Chondrocyte (in vitro differentiated cells): ENCODE measurements at places on chromosomes 4 and X. TPM values are rescaled to one million over a fixed set of nuclear protein-coding genes. Genes with fewer than 3 reads are reported as not detected.

GRCh38 chr4:47194036-47194737 is 162.8 kb downstream of the GABRB1 start:
- no peak for DNase-seq

DNA sequence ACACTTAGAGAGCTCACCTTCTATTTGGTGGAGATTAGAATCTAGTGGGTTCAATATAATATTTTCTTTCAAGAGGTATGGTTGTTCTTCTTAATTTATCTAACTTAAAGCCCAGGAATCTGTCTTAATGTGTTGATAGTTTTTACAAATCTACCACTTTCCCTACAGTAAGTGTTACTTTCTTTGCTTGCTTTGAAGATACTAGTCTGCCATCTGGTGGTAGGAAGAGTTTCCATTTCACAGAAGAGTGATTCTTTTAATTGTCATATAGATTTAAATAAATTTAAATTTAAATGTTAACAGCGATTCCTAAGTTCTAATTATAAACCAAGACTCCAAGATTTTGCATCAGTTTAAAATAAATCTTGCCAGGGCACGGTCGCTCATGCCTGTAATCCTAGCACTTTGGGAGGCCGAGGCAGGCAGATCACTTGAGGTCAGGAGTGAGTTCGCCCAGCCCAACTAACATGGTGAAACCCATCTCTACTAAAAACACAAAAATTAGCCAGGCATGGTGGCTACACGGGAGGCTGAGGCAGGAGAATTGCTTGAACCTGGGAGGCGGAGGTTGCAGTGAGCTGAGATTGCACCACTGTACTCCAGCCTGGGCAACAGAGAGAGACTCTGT is 43.5 kb downstream of the NUDT9 start:
- no peak for DNase-seq

DNA sequence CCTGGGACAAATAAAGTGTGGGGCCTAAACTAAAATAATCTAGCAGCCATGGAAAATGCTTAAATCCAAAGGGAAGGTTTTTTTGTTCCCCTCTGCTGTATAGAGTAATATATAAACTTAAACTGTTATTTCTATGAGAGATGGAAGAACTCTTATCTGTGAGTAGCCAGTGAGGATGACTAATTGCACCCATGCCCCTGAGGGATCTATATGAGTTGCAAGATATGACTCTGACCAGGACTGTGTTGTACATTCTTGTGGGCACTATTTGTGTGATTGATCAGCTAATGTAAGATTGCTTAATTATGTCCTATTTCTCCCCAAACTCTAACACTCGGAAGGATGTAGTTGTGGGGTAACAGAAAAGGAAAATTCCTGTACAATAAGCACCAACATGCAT is 35.2 kb upstream of the AMBN start:
- no peak for DNase-seq

- DNase-seq, result no peak
These were observed 746.1 kb upstream of the EPHA5 start for GRCh38 chr4:66416425-66416824.

GUCY1A1 gene
- 29.4 to 33.9 TPM (median 30.9 TPM) in 3 replicates for total RNA-seq

ABCG2 gene
- 0.08 to 0.40 TPM (median 0.24 TPM) in 3 replicates for total RNA-seq

- DNase-seq, result no peak
These were observed 9.4 kb upstream of the ADH1B start for GRCh38 chr4:99330648-99331047.

GRCh38 chr4:149980941-149981340 is 97.3 kb upstream of the DCLK2 start:
- DNase-seq, result no peak

DNA sequence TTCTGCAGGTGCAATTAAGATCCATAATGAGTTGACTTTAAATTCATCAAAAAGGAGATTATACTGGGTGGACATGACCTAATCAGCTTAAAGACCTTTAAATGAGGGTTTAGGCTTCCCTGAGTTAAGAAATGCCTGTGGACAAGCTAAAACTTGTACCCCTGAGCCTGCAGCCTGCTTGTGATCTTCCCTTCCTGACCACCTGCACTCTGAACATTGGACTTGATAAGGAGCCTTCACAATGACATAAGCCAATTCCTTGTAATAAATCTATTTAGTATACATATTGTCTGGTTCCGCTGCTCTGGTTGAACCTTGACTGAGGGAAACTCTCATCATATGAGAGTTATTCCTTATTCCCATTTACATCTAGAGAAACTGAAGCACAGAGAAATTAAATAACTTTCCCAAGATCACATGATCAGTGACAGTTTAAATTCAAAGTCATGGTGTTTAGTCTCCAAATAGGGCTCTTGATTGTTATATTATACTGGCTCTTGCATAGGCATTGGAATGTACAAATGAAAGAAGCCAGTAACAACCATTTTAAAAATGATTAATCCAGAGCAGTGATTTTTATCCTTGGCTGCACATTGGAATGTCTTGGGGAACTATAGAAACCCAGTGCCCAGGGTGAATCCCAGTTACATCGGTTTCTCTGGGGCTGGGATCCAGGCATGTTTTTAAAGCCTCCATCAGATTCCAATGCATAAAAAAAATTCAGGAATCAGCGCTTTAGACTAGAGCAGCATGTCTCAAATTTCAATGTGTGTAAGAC is 136.1 kb downstream of the MSL3 start:
- no peak for DNase-seq

CFAP299 gene
- total RNA-seq, result 0.52 TPM in 1 of 3 replicates, not detected in the others

- no peak for DNase-seq
These were observed 44.9 kb upstream of the PRSS48 start for GRCh38 chr4:151231915-151232595.

JADE3 gene
- 8.2 to 11.7 TPM (median 10.6 TPM) in 3 replicates for total RNA-seq

- DNase-seq, result no peak
These were observed 28.0 kb upstream of the ATP6AP2 start for GRCh38 chrX:40552768-40553167.

WAS gene
- 0.24 to 1.3 TPM (median 0.37 TPM) in 3 replicates for total RNA-seq

- DNase-seq, result no peak
These were observed 1043.6 kb downstream of the CCSER1 start for GRCh38 chr4:91170768-91171167.

DNA sequence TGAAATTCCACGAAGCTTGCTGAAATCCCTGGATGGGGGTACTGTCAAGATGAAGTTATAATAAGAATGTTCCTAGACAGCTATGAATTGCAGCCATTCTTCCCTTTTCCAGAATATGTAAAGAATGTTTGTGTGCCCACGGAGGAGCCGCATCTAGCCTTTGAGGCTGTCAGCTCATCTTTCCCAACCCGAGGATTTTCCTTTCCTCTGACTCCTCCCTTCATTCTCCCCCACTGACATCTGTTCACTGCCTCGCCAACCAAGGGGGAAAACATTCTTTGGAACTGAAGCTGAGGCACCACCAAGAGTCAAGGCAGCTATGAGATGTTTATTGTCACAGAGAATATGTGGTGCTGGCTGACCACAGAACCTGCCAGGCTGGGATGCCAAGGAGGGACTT is 8.8 kb downstream of the NHSL2 start:
- no peak for DNase-seq

KCND1 gene
- total RNA-seq, result 1.4 to 1.7 TPM (median 1.6 TPM) in 3 replicates

GPR34 gene
- total RNA-seq, result not detected in 3 replicates

TMPRSS11B gene
- total RNA-seq, result not detected in 3 replicates

GRCh38 chr4:138307319-138307718 is 65.2 kb upstream of the SLC7A11 start:
- no peak for DNase-seq

NPY5R gene
- total RNA-seq, result not detected in 3 replicates

DNA sequence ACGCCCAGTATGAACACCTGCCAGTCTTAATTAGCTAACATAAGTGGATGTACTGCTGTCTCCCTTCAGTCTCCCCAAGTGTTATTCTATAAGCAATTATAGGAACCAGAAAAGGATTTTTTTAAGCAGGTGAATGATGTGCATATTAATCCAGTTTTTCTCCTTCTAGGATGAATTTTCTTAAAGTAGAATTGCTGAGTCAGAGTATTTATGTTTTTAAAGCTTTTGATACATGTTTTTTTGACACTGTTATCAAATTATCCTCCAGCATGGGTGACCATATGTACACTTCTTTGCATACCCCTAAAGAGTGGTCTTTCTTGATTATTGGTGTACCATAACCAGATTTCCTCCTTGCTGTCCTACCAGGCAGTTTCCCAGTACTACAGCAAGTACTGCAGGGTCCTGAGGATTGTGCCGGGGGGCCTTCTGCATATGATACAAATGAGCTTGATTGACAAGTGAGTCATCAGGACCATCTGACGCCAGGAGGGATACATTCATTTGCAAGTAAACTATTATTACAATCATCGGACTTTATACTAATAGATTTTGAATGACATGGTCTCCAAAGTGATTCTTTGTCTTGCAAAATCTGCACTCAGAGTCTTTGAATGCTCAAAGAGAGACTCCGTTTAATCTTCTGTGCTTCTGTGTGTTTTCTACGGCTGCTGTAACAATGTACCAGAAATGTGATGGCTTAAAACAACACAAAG is 10.7 kb upstream of the PCYT1B start:
- no peak for DNase-seq

GRCh38 chr4:183342541-183343533 is 20.6 kb upstream of the CLDN24 start:
- no peak for DNase-seq

DNA sequence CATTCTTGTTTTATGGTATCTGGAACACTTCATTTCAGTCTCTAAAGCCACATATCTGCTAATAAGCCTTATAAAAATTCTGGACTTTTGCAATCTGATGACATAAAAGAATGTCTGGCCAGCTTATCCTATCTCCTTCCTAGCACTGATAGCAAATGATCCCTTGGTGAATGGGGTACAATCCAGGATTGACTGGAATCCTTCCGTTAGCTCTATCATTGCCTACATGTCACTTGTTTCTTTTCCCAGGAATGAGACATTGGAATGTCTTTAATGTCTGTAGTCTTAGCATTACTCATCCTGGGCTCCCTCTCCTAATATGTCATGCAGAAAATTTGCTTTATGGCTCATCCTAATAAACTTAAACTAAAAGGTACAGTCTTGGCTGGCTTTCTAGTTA is 14.8 kb upstream of the PABPC4L start:
- DNase-seq, result no peak

- DNase-seq, result no peak
These were observed 175.8 kb upstream of the TECRL start for GRCh38 chr4:64584981-64585557.

- no peak for DNase-seq
These were observed 10.4 kb upstream of the GABRE start for GRCh38 chrX:151984902-151985301.

DNA sequence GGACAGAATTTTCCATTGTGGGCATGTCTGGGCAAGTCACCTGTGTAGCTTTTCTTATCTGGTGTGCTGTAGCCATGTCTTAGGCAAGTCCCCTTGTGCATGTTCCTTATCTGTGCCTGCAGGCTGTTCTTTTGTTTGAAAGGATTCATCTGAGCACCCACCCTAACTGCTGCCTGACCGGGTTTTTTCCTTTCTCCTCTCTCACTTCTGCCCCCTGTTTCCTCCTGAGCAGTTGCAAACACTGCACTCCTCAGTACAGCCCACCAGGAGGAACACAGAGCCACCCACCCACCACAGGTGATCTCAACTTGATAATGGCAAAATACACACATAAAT is 29.2 kb upstream of the IL9R start:
- no peak for DNase-seq

RNF128 gene
- total RNA-seq, result not detected in 3 replicates

MAGEB2 gene
- not detected in 3 replicates for total RNA-seq

GRCh38 chrX:148582353-148582752 is 81.9 kb downstream of the AFF2 start:
- no peak for DNase-seq

DNA sequence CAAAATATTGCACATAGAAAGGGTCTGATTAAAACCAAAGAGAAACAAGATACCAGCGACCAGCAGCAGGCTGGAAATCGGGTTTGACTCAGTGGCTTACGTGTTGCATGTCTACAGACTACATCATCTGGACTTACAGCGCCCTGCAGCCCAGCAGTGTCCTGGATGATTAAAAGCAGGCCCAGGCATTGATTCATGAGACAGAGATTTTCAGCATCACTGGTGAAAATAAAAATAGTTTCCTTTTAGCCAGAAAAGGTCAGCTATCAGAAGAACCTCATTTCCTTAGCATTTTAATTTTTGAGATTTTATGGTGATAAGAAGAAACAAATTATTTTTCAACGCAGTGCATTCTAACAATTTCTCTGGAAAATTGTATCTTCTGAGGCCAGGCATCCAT is 190.6 kb downstream of the PTTG2 start:
- no peak for DNase-seq

FHDC1 gene
- total RNA-seq, result 4.2 to 8.9 TPM (median 4.4 TPM) in 3 replicates

- no peak for DNase-seq
These were observed 182.1 kb downstream of the MOSPD2 start for GRCh38 chrX:15055146-15055930.

IL2 gene
- not detected in 3 replicates for total RNA-seq

DNA sequence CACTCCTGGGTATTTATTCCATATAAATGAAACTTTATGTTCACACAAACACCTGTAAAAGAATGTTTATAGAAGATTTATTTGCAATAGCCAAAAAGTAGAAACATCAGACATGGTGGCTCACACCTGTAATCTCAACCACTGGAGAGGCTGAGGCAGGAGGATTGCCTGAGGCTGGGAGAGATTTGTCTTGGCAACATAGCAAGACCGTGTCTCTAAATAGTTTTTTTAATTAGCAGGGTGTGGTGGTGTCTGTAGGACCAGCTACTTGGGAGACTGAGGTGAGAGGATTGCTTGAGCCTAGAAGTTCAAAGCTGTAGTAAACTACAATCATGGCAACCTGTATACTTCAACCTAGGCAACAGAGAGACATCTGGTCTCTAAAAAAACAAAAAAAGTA is 27.7 kb upstream of the NFKB1 start:
- DNase-seq, result no peak

GRCh38 chrX:93673869-93674271 is at the start of gene FAM133A:
TSS of gene FAM133A (plus strand) at chrX:93674206. CDS start at chrX:93709420, 35,214 bp downstream.
- DNase-seq, result no peak

DNA sequence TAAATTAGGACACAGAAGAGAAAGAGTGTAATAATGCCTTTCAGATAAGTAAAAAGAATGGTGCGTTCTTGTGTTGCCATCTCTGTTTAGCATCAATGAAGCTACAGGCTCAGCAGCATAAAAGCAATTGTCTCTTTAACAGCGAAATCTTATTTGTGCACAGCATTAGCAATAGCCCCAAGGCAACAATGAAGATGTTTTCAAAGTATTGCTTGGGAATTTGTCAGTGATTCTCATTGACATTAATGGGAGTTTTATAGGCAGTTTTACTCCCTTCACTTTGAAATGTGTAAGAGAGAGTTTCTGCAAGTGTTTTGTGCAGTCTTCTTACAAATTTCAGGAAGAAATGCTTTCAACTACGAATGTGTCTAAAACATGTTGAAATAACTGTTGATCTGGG is 633.0 kb downstream of the TLL1 start:
- no peak for DNase-seq

GRCh38 chr4:174398728-174399127 is 115.0 kb downstream of the CEP44 start:
- no peak for DNase-seq

GRCh38 chr4:78938868-78939666 is at the start of gene PAQR3:
TSS of gene PAQR3 (minus strand) at chr4:78939438. CDS start at chr4:78939224, 214 bp downstream.
- peak; percentile 90 for DNase-seq

GRCh38 chr4:108813261-108813660 is 50.4 kb upstream of the ETNPPL start:
- no peak for DNase-seq

MCUB gene
- 7.2 to 11.4 TPM (median 9.5 TPM) in 3 replicates for total RNA-seq
